Hair follicular keratinocyte (primary cell): ENCODE measurements at places on chromosomes 11 and 22. TPM values are rescaled to one million over a fixed set of nuclear protein-coding genes. Genes with fewer than 3 reads are reported as not detected.

The PHF21A gene
- 6.2 and 12.9 TPM in 2 replicates for total RNA-seq

The MUC5AC gene
- total RNA-seq: not detected in 2 replicates

The TPH1 gene
- total RNA-seq: under 0.01 and 0.08 TPM in 2 replicates

The PRAME gene
- not detected in 2 replicates for total RNA-seq

The C11orf42 gene
- not detected in 2 replicates for total RNA-seq

The OR8B2 gene
- total RNA-seq: not detected in 2 replicates
